Activated T-helper 1 cell treated with anti-CD3 and anti-CD28 coated beads, Interleukin-2, amount 50 U/mL, for 16 hours (primary cell): ENCODE measurements at places on chromosomes 3 and 15.

- DNase-seq, result no peak
Measured at GRCh38 chr3:87792534-87793336, 266.1 kb downstream of the CGGBP1 start.

DNA sequence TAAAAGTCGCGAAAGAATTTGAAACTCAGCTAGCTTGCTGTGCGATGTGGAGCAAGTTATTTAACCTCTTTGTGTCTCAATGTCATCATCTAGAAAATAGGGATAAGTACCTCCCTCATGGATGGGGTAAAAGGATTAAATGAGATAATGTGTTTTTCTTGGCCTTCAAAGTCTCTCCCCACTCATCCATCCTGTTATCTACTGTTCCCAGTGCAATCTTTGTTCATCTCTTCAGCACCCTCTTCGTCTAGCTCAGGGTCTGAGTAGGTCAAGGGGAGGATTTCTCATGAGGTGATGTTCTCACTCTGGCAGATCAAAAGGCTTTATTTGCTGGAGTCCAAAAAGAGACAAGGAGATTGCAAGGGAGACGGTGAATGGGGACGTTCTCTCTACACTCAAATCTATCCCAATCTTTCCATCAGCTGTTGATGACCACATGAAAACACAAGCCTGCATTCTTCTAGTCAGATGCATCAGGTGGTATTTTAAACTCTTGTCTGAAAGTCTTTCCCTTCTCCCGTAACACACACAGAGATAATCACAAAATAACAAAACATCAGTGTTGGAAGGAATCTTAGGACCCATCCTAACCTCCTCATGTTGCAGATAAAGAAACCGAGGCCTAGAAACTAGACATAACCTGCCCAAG is 1.3 kb downstream of the MESD start:
- no peak for DNase-seq

DNA sequence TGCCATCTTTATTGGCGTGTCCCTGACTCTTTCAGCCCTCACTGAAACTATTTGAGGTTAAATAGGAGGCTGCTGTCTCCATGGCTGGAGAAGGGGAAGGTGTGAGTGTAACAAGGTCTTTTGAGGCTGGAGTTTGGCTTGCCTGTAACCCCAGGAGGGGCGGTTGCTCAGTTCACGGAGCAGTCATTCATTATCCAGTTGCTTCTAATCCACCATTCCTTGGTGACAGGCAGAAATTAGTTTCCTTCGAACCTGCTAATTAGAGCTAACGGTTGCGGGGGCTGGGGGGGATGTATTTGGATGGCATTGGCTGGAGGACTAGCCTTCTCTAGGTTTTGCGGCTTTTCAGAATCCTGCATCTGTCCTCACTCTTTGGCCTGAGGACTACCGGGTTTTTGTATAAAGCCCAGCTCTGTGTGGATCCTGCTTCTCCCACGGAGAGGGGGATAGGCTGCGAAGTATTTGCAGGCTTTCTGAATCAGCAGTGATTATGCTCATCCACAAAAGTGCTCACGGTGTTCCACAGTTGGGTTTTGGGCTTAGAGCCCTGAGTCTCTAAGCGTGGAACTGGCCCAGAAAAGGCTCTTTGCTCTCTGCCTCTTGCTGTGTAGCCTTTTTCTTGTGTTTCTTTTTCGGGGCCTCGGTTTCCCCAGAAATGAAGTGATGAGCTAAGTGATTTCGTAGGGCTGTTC is 18.6 kb downstream of the FGD5 start:
- DNase-seq, result no peak

DNA sequence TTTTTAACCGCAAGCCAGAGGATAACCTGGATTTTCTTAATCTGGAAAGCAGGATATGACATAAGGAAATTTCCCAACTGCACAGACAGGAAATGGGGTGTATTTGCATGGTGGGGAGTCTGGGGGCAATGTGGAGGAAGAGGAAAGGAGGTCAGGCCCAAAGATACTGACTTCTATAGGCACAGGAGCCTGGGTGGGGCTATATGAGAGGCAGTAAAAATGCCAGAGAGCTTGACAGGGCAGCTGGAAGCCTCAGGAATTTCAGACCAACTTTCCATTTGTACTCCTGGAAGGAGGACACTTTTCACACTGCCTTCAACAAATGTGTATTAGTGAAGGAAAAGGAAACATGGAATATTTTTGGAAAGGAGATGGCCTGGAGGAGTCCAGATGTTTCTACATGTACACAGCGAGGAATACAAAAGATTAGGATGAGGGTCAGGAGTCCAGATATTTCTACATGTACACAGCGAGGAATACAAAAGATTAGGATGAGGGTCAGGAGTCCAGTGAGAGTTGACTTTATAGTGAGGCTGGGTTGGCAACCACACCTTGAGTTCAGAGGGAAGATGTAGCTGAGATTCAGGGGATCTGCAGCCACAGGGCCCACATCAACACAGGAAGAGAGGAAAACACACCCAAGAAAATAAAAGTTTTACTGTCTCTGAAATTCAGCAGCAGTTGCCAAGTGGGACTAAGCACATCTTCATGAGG is 111.9 kb upstream of the PTPRG start:
- DNase-seq, result no peak

GRCh38 chr3:10376353-10376752 is 55.4 kb upstream of the SEC13 start:
- no peak for DNase-seq

DNA sequence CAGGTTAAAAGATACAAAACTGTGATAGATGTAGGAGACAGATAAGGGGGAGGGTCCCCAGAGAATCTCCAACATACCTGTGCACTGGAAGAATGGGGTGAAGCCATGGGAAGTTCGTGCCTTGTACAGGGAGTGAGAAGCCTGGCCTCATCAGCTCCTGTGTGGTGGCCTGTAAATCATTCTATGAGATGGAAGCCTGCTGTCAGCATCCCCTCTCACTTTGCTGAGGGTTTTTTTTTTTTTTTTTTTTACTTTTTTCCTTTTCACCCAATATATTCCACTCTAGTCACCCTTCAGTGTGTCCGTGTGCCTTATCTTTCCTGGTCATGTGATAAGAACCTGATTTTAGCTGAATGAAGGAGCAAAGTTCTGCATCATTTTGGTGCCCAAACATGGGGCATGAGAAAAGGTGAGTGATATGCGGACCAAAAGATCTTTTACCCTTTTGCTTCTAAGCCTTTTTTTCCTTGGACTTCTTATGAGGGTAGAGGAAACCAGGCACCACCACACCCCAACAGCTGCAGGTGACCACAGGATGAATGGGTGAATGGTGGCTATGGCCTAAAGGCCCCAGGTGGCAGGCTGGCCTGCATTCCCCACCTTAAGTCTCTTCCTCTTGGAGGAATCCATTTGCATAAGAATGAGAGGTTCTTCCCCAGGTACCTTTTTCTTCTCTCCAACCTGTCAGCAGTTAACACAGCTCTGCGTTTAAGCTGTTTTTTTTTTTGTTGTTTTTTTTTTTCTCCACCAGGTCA is 1345.0 kb downstream of the NSUN3 start:
- DNase-seq, result no peak

GRCh38 chr3:178459038-178459410 is 77.2 kb upstream of the KCNMB2 start:
- no peak for DNase-seq

DNA sequence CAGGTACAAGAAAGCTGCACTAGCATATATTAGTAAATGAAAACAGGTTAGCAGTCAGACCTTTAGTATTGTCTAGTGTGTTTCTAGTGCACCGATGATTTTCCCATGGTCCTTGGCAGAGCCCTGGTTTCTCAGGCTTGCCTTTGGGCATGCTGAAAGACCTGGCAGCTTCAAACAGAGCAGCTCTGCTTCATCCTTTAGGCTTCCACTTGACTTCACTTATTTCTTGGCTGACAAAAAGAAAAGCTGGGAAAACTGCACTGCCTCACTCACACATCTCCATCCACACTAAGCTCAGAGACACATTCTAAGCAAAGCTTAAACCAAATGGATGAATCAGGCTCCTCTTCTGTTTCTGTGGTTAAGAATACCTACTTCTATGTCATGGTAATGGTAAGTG is 374.8 kb upstream of the PDZRN3 start:
- DNase-seq, result no peak

DNA sequence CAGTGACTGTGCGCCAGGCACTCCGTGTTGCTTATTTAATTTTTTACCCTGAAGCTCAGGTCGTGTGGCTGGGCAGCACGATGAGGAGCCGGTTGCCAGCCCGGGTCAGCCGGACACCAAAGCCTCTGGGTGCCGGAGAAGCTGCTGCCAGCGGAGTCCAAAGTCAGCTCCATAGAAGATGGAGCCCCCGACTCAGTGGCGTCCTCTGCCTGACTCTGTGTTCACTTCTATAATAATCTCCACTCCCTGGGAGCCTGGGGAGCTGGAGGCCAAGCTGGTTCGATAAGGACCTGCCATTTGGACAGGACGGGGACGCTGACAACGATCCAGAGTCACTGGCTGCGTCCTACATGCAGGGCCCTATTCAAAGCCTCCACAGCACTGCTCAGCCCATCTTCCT is 78.6 kb downstream of the VGLL4 start:
- DNase-seq, result no peak

GRCh38 chr15:67783303-67783702 is 42.0 kb upstream of the SKOR1 start:
- peak; percentile 13 for DNase-seq

DNA sequence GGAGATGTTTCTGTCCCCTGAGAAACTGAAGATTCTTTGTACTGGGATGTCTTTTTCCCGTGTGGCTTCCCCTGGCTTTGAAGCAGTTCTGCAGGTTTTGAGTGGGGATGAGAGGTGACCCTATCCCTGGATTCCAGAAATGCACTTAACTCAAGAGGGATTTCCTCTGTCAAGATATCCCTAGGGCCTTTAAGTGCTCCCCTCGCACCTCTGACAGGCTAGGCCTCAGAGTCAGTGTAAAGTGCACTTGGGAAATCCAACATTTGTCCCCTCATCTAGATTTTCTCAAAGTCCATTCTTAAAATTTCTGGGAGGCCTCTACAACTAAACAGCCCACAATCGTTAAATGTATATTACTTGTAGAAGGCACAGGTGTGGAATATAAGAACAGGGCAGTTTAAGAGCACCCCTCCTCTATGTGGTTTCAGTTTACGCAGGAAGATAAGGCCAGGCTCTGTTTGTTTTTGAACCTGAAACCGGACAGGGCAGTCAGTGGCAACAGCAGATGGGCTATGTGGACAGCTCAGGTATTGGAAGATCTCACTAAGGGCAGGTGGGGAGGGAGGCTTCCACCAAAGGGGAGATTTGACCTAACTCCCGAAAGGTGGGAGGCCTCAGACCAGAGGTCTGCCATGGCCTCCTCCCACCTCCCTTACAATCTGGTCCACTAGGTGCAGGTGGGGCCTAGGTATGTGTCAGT is 4.8 kb downstream of the C3orf52 start:
- no peak for DNase-seq

GRCh38 chr15:57873564-57874209 is 167.2 kb downstream of the POLR2M start:
- no peak for DNase-seq

GRCh38 chr15:67865331-67865730 is 25.5 kb upstream of the RNU6-1 start:
- DNase-seq, result no peak

DNA sequence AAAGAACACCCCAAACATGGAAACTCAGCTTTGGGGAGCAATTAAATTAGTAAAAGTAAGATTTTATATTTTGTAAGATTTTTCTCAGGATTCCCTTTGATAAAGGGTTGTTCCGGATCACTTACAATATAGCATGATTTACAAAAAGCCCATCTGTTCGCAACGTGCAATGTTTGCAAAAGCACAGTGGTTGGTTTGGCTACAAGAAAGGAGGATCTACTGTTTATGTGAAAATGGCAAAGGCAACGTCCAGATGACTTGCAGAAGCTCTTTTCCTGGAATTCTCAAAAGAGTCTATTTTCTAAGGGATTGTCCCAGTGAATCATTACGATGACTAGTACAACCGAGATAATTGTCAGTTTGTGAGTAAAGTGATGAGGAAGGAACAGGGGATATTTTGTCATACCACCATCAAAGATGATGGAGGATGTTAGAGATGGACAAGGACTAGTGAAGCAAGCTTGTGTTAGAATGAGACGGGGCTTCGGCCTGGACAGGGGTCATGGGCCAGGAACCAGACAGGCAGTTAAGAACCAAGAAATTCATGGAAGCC is 71.6 kb downstream of the CRYGS start:
- no peak for DNase-seq

DNA sequence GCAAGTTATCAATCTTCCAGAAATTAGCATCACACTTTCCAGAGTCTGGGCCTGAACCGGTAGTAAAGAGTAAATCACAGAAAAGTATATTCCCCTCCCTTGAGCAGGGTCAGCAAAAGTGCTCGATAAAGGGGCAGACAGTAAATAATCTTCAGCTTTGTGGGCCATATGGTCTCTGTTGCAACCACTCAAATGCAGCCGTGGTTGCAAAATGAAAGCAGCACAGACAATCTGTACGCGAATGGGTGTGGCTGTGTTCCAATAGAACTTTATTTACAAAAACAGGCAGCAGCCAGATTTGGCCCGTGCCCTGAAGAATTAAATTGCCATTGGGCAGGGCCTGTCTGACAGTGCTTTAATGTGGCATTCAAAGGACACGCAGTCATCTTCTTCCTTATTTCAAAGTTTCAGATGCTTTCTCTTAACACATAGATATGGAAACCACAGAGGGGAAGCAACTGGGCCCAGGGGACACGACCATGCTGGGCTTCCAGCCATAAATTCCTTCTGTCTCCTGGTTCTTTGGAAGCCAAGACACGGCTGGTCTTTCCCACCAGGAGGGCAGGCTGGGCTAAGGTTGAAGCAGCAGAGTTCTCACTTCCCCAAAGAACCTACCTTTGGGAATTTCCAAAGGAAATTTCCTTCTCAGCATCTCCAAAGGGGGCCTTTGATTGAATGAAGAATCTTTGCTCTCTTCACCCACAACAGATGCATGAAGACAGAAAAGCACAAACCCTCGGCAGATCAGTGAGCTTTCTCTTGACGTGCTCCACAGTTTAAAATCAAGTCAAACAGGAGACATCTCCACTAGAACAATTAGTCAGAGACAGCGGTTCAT is 489.8 kb upstream of the PROK2 start:
- no peak for DNase-seq

DNA sequence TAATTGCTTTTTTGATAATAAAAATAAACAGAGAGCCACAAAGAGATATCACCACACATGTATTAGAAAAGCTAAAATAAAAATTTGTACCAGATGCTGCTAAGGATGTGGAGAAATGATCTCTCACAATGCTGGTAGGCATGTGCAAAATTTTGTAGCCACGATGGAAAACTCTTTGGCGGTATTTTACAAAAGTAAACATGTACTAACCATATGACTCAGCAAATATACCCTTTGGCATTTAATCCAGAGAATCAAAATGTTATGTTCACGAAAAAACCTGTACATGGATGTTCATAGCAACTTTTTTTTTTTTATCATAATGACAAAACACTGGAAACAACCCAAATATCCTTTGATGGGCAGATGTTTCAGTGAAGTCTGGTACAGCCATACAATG is 261.2 kb downstream of the LPP start:
- no peak for DNase-seq

GRCh38 chr15:68195336-68196112 is 9.6 kb downstream of the CALML4 start:
- DNase-seq, result no peak

DNA sequence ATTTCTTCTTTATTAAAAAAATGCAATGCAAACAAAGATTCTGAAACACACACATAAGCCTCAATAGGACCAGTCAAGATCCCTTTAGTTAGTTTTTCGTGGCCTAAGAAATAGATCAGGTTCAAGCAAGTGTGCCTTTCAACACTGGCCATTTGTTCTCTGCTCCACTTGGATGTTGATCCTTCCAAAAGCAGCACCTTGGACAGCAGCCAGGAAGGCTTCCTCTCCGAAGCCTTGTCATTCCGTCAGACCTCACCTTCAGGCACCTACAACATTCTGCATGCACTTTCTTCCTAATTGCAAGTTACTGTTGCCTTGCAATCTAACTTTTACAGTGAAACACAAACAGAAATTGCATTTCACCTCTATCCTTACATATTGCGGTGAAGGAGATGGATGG is 155.9 kb upstream of the FEZF2 start:
- no peak for DNase-seq
